Osteocyte (in vitro differentiated cells): ENCODE measurements at places on chromosomes 4 and X. TPM values are rescaled to one million over a fixed set of nuclear protein-coding genes. Genes with fewer than 3 reads are reported as not detected.

DNA sequence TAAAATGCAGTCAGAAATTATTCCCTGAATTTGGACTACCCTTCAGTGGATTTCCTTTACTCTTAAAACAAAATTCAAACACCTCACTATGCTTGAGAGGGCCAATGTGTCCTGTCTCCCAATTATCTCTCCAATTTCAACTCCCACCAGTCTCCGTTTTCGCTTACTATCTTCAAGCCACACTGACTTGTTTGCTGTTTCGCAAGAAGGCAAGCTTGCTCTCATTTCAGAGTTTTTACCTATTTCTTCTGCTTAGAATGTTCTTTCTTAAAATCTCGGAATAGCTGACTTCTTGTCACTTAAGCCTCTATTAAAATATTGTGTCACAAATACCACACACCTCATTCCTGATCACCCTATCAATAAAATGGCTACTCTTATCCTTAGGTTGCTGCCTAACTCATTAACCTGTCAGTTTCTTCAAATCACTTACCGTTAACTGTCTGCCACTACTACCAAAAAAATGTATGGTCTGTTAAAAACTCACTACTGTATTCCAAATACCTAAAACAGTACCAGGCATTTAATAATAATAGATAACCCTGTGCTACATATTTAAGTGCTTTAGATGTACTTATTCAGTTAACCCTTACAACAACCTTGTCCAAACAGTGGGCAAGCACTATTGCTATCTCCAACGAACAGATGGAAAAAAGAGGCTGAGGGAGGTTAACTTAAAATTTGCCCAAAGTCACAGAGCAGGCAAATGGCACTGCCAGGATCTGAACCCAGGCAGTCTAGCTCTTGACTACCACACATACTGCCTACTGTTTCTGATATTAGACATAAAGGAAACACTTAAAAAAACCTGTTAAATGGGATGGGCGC is 2.9 kb downstream of the UBA6 start:
- no peak for DNase-seq

DNA sequence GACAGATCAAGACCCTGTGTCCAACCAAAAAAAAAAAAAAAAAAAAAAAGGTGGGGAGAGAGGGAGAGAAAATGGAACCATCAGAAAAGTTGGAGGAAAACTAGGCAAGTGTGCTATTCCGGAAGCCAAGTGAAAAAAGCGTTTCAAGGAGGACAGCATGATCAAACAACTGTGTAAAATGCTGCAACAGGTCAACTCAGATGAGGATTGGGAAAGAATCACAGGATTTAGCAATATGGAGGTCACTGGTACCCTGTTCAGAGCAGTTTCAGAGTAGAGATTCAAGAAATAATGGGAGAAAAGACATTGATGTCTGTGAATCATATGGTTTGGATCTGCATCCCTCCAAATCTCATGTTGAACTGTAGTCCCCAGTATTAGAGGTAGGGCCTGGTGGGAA is 47.5 kb downstream of the TIGD4 start:
- no peak for DNase-seq

DNA sequence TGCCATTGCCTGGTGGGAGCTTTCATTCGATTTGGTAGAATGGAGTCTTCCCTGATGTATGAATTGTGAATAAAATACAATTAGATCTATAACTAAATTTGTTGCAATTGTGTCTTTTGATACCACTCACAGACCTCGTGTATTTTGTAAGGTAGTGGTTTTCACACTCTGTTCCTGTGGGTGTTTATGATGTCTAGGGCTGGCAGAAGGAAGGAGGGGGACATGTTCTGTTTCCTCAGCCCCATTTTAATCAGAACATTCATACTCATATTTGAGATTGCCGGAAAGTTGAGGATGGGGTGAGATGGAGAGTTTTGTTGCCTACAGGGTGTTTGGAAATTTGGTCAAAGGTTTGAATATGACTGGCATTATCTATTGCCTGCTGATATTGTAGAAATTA is 42.9 kb downstream of the PTTG2 start:
- DNase-seq, result no peak

DNA sequence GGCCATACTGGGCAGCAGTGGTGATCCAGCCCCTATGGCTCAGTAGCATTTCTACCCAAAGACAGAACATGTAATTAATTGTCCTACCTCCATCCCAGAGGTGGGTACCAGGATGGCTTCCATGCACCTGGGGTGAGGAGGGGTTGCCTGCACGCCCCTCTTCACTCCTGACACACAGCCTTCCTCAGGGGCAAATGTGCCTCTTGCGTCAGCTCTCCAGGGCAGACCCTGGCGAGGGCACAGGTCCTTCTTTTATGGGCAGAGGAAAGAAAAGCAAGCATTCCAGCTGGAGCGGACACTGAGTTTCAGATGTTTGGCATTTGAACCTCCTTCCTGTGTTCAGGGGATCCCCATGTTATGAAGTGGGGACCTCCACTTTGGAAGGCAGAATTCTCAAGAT is 95.6 kb downstream of the PHKA2 start:
- DNase-seq, result no peak

GRCh38 chr4:33649015-33649414 is 2595.3 kb downstream of the ARAP2 start:
- no peak for DNase-seq

GRCh38 chrX:16222151-16222550 is 54.9 kb downstream of the MAGEB17 start:
- no peak for DNase-seq

DNA sequence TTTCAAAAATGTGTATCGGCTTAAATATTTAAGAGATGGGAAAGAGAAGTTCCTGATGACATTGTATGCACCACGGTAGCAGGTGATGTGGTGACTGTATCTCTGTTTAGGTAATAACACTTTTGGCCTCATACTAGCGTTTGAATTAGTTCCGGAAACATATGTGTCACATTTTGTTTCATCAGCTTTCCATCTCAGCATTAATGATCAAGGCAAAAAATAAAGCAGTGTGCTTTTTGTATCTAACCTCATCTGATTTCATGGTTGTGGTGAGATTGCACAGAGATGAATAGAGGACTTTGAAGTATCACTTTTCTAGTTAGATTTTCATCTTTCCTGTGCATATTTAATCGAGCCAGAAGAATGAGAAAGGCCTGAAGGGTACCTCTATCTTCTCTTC is 206.4 kb upstream of the SPRY1 start:
- DNase-seq, result no peak

DNA sequence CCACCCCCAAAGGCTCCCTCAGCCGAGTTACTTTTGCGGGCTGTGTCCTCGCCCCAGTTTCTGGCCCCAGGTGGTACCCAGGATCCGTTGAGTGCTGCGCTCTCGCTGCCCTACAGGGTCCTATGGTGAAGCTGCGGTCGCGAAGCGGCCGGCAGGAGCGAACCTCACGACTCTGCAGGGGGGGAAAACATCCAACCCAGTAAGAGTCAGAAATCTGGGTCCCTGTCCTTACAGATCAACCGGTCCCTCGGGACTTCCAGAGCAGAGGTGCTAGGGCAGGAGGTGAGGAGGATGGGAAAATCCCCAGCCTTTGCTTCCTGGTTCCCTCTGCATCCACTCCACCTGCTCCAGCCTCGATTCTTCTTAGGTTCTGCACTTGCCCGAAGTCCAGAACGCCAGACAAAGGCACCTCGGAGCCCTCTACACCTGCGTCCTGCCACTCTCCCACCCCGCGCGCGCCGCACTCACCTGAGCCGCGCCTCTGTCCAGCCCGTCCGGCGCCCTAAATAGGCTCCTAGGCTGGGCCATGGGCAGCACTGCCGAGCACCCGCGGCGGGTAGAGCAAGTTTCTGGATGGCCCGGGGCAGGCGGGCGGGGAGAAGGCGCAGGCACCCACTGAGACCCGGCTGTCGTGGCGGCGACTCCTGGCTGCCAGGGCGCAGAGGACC is at the start of gene HS3ST1:
Gene HS3ST1, minus strand, starts transcription at position 664 of the 668 bp plus-strand sequence. CDS start 28,889 bp downstream, outside the sequence.
- DNase-seq, result no peak

DNA sequence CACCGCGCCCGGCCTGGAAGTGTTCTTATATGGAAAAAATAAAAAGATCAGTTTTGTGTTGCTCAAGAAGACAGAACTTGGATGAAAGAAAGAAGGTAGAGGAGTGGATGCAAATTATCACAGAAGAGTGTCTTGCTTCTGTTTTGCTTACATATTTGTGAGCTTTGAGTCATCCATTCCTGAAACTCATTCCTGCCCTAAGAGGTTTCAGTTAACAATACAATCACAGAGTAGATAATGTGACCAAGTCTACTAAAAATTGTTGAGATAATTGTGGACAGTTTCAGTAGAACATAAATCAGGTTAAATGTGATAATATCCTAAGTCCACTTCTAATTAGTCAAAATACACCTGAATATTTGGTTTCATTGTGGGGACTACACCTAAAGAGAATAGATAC is 26.4 kb upstream of the LRCH2 start:
- DNase-seq, result no peak

GRCh38 chrX:21469071-21469470 is 94.9 kb downstream of the CNKSR2 start:
- DNase-seq, result no peak

DNA sequence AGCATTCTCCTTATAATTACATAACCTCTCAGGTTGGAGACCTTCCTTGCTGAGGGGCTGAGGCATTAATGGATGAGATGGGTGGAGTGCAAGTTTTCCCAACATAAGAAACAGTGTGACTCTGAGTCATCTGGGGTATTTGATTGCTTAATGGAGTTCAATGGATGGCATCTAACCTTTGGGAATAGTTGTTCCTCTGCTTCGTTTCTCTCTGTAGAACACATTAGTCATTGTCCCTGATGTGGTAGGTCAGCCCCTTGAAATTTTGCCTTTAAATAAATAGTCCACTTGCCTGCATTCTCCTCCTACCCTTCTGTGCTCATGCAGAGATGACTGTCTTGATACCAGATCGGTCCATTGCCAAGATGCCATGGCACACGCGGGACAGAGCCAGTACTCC is 38.6 kb downstream of the SLITRK2 start:
- DNase-seq, result no peak

DNA sequence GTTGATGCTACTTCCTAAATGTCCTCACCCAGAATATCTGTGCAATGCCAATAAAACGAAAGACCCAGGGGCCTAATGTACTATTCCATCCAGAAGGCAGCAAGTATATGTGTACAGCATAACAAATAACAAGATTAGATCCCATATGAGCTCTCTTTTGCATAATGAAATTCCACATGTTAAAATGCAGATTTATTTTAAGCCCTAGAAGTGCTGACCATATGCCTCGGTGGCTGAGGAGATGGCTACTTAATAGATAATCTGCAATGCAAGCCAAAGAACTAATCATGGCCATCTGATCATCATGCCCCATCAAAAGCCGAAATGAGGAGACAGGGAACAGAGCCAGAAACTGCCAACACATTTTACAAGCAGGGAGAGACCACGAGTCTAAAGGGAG is 293.5 kb downstream of the KCNIP4 start:
- DNase-seq, result no peak

- DNase-seq, result no peak
Measured at GRCh38 chr4:109472343-109472761, 38.7 kb downstream of the SEC24B start.

DNA sequence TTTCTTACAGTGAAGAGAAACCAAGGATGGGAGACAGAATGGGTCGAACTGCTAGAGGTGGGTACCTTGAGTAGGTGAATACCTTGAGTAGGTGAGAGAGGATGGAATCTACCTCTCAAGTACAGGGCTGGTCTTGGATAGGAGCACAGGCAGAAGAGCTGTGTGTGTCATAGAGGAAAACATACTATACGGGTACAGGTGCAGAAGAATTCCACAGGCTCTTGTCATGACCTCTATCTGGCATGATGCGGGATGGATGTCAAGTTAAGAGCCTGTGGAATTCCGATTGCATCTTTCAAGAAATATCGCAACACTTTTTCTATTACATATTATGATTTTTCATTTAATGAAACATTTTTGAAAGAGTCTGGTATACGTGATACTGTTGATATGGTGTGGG is 18.0 kb upstream of the OCIAD1 start:
- DNase-seq, result no peak

DNA sequence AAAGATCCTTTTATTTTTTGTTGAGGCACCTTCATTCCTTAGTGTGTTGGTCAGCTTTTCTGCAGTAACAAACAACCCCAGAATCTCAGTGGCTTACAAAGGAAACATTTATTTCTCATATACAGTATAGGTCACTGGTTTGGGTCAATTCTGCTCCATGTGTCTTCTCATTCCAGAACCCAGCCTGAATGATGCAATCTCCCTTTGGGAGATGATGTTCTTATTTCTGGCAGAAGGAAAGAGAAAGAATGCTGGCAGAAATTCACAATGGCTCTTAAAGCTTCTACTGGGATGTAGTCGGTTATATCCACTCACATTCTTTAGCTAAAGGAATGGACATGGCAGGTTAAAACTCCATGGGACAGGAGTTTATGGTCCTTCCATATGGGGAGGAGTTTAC is 42.3 kb downstream of the IDS start:
- no peak for DNase-seq

BCAP31 gene
- total RNA-seq, result 172 and 188 TPM in 2 replicates

GCNA gene
- 4.4 and 4.6 TPM in 2 replicates for total RNA-seq

STATH gene
- total RNA-seq, result not detected in 2 replicates

NDST3 gene
- total RNA-seq, result 3.2 and 3.6 TPM in 2 replicates

NEUROG2 gene
- total RNA-seq, result not detected in 2 replicates

TRIM61 gene
- not detected in 2 replicates for total RNA-seq

HPSE gene
- total RNA-seq, result 4.9 and 6.1 TPM in 2 replicates

HSFX2 gene
- 0.64 TPM in 1 of 2 replicates, not detected in the other for total RNA-seq

RNF150 gene
- total RNA-seq, result 56.2 and 56.5 TPM in 2 replicates
